ENCODE measurements at places on chromosomes 16 and 17.

- no peak for DNase-seq
Observed at GRCh38 chr16:11784038-11784369, 13.1 kb downstream of the ZC3H7A start.

DNA sequence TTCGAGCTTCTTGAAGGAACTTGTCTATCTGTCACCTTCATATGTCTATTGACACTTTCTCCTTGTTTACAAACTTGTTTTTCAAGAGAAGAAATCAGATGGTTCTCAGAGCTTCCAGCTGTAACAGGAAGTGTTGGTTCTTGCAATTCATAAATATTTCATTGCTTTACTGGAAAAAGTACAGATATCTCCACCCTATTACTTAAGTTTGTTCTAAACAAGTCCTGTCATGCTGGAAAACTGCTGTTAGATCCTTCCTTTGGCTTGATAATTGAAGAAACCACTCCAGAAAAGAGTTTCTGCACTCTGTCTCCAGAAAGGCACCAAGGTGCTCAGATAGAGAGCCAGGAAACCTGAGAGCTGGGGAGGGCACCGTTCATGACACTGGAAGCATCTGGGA lies 181.6 kb downstream of the DNAH9 start:
- no peak for DNase-seq

DNA sequence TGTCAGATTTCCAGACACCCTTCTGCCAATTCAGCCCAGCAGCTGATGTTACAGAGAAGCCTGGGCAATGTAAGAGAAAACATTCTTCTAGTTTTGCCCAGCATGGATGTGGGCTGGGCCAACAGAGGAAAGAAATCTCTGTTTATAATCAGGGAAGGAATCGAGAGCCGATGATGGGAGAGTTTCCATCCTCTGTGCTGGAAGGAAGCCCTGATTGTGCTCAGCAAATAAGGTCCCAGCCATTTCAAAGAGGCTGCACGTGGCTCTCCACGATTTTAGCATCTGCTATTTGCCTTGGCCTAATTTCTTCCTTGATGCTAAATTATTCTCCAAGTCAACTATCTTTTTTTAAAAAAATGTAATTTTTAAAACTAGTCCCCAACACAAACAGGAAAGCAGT lies 70.0 kb downstream of the IRX6 start:
- DNase-seq = no peak

- no peak for DNase-seq
Observed at GRCh38 chr17:80100035-80100323, 1.4 kb upstream of the GAA start.

DNA sequence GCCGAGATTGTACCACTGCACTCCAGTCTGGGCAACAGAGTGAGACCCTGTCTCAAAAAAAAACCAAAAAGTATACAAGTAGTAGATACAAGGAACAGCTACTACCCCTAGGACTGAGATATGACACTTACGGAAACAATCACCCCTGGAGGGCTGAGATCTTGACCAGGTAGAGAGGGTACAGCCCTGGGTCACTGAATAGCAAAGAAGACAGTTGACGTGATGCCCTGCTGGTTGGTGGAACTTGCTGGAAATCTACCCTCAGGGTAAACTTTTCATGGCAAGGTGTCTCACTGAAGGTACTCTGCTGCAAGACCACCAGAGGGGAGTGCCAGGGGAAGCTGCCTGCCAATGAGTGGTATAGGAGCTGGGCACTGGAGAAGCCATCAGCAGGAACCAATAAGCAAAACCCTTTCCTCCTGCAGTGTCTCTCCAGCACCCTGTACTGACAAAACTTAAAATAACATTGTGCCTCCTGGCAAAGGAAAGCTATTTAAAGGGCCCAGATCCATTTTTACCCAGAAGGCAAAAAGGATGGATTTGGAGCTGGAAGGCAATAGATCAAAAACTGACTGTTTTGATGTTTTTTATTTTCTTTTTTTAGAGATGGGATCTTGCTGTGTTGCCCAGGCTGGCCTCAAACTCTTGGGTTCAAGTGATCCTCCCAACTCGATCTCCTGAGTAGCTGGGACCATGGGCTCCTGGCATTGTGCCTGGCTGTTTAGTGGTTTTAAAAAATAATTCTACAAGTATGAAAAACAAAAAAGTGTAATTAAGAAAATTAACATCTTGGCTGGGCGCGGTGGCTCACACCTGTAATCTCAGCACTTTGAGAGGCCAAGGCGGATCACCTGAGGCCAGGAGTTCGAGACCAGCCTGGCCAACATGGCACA lies 11.3 kb upstream of the PDXDC1 start:
- no peak for DNase-seq

DNA sequence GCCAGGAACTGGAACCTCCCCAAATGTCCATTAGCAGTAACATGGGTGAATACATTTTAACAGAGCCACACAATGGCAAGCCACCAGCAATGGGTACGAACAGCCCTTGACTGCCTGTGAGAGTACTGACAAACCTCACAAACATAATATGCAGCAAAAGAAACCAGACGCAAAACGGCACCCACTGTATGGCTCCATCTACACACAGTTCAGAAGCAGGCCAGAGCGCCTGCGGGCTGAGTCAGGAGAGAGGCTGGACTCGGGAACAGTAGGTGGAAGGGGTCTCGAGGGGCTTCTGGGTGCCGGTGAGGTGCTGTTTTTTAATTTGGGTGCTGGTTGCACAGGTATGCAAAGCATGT lies 77.4 kb upstream of the TOB1 start:
- peak; percentile 14 for DNase-seq

DNA sequence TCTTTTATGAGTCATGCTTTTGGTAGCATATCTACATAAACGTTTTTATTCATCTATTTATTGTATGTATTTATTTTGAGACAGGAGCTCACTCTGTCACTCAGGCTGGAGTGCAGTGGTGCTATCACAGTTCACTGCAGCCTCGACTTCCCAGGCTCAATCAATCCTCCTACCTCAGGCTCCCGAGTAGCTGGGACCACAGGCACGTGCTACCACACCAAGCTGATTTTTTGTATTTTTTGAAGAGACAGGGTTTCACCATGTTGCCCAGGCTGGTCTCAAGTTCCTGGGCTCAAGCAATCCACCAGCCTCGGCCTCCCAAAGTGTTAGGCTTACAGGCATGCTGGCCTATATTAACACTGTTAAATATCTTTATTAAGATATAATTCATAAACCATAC lies 20.4 kb upstream of the IL4R start:
- DNase-seq = no peak

DNA sequence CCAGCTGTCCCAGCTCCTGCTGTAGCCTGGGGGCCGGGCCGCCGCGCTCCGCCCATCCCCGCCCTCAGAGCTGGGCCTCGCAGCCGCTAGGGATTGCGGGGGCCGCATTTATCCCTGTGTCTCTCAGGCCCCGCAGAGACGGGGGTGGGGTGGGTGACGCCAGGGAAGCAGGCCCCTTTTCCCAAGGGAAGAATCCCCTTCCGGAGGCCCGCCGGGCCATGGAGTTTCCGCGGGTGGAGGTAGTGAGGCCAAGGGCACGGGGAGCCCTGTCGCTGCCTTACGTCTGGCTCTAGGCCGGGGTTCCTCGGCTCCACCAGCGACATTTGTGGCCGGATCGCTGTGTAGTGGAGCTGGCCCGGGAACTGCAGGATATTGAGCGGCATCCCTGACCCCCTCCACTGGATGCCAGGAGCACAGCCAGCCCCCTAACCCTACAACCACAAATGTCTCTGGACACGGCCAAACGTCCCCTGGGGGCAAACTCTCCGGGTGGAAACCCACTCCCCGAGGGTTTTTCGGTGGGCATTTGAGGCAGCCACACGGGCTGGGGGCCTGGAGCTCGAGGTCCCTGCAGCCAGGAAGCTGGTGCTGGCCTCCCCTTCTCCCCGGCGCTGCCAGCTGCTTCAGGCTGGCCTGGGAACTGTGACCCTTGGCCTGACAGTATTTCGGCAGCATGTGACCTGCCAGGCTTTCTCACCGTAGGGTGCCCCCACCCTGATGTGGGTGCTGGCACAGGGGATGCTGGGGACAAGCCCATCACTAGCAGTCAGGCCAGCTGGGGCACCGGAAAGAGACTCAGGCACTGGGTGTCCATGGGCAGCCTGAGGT lies 12.0 kb upstream of the CD300A start:
- peak; percentile 55 for DNase-seq

- no peak for DNase-seq
Observed at GRCh38 chr16:2121853-2122252, 13.8 kb downstream of the PKD1 start.
